Type B pancreatic cell (in vitro differentiated cells): ENCODE measurements at places on chromosomes 5 and 9.

DNA sequence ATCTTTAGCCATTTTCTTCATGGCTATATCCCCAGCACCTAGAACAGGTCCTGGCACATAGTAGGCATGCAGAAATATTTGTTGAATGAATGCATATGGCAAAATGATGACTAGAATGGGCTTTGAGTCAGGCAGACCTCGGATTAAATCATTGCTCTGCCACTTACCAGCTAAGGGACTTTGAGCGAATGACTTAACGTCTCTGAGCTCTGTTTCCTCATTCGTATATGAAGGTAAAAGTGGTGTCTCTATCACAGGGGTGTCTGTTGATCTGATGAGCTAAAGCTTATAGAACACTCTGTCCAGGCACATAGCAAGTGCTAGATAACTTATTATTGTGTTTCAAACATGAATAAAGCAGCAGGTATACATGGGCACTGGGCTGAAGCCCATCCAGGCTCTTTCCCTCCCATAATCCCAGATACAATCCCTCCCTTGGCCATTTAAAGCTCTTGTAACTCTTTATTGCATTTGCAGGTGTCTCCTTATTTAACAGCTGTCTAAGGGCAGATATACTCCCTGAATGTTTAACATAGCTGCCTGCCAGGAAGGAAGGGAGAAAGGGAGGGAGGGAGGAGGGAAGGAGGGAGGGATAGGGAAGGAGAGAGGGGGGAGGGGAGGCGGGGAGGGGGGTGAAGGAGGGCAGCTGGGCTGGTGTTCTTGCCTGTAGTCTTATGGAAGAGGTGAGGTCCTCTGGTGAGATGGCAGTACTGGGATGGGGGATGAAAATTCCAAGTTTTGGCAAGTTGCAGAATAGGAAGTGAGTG, 23.2 kb upstream of the STXBP1 start:
- no peak overlapping the region for H3K4me3 ChIP-seq
- no peak overlapping the region for H3K27ac ChIP-seq
- DNase-seq = no peak
- peaks cover 3% of the 10 kb centered on the region for H3K27me3 ChIP-seq

DNA sequence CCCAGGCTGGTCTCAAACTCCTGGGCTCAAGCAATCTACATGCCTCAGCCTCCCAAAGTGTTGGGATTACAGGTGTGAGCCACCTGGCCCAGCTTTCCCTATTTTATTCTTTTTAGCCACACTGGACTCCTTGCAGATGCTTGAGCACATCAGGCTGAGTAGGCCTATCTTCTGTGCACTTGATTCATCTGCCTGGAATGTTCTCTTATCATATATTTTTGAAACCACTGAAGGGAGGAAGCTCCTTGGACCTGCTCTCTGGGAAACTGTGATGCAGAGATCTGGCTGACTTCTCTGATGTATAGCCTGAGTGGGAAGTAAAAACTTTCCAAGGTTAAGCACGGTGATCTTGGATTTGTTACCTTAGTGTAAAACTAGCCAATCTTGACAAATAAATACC, 6.5 kb upstream of the MAT2B start:
- DNase-seq = no peak
- H3K27ac ChIP-seq = no peak overlapping the region
- no peaks in the 10 kb centered on the region for H3K27me3 ChIP-seq
- H3K4me1 ChIP-seq = peaks cover 10% of the 10 kb centered on the region
- no peaks in the 10 kb centered on the region for H3K36me3 ChIP-seq
- H3K4me3 ChIP-seq = no peak overlapping the region

GRCh38 chr9:124037790-124038189, 26.2 kb downstream of the LHX2 start:
- H3K27me3 ChIP-seq = peaks cover 91% of the 10 kb centered on the region
- peaks cover 6% of the 10 kb centered on the region for H3K4me1 ChIP-seq
- H3K36me3 ChIP-seq = no peaks in the 10 kb centered on the region

GRCh38 chr5:155833287-155833686, 493.7 kb upstream of the SGCD start:
- no peak overlapping the region for H3K27ac ChIP-seq
- no peaks in the 10 kb centered on the region for H3K4me1 ChIP-seq
- DNase-seq = no peak
- no peaks in the 10 kb centered on the region for H3K36me3 ChIP-seq

DNA sequence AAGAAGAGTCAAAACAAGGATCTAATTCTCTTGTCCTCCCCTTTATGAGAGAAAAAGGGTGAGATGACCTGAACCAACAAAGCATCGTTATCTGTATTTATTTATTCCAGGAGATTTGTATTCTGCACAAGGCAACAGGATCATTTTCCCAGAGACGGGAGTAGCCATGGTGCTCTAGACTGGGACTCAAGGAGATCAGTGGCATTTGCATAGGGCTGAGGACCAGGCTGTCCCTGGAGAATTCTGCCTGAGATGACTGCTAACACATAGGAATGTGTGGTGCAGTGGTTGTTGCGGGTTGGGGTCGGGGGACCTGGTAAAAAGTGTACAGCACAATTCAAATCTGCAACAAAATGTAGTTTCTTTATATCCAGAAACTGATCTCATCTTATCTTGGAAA, 22.3 kb upstream of the ZNF474 start:
- peaks cover 8% of the 10 kb centered on the region for H3K4me1 ChIP-seq
- no peak overlapping the region for H3K27ac ChIP-seq
- no peaks in the 10 kb centered on the region for H3K36me3 ChIP-seq
- peaks cover 7% of the 10 kb centered on the region for H3K27me3 ChIP-seq
- DNase-seq = no peak
- H3K4me3 ChIP-seq = no peak overlapping the region
